WTC11 (cell line): ENCODE measurements at places on chromosomes 3 and 15.

DNA sequence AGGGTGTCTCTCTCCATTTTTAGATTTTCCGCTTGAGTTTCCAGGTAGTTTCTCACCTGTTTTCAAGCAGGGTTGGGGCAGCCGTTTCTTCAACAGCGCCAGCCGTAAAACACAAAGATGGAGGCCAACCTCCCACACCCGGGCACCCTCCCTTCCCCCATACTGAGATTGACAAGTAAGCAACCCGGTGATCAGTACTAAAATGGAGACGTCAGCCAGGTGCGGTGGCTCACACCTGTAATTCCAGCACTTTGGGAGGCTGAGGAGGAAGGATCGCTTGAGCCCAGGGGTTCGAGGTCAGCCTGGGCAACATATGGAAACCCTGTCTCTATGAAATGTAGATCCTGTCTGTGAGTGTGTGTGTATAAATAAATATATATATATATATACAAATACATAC is 903 bp upstream of the ZSCAN2 start:
- no peak for DNase-seq

DNA sequence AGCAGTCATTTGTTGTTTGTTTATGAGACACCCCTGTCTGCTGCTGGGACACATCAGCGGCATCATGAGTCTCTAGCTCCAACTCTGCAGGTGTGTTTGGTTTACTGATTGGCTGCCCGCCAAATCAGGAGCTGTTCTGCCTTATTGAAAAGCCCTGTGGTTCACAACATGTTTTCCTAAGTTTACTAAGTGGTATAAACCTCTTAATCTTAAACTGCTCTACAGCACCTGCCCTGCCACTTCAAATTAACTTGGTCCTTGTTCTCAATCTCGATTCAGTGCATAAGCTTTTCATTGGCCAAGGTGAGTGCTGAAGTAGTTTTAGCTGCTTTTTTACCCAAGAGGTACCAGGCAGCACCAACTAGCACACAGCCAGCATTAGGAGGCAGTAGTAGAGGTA is 77.8 kb upstream of the WDR72 start:
- no peak for DNase-seq

DNA sequence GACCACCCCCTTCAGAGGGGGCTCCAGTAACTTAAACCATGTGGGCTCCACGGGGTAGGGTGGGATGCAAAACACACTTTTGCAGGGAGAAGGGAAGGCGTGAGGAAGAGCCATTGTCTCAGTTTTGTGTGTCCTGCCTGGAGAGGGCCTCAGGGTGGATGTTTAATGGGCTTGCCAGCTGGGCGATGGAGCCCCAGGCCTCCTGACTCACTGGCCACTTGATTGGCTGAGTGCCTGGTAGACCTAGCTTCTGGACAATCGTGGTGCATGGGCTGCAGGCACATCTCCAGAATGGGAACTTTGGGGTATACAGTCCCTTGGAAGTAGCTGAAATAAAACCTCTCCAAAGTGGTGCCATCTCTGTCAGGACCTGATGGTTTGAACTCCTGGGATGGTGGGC is 118.3 kb upstream of the MRPS22 start:
- no peak for DNase-seq

DNA sequence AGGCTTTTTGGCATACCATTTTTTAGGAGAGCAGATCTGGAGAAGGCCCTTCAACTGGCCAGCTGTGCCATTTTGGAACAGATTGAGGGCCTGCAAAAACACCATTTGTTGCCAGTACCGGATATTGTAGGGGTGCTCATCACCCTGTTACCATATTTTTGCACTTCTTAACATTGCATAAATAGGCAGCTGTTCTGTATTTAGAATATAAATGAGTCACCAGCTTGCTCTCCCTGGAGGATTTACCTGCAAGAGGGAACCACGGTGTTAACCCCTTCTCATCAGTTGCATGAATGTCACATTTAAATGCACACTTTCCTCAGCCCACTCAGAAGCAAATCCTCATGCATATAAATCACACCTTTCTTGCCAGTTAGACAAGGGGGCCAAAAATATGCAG is 435.6 kb downstream of the ROBO2 start:
- DNase-seq = no peak

GRCh38 chr3:86547692-86548091 is 443.3 kb downstream of the VGLL3 start:
- DNase-seq = peak; percentile 64

DNA sequence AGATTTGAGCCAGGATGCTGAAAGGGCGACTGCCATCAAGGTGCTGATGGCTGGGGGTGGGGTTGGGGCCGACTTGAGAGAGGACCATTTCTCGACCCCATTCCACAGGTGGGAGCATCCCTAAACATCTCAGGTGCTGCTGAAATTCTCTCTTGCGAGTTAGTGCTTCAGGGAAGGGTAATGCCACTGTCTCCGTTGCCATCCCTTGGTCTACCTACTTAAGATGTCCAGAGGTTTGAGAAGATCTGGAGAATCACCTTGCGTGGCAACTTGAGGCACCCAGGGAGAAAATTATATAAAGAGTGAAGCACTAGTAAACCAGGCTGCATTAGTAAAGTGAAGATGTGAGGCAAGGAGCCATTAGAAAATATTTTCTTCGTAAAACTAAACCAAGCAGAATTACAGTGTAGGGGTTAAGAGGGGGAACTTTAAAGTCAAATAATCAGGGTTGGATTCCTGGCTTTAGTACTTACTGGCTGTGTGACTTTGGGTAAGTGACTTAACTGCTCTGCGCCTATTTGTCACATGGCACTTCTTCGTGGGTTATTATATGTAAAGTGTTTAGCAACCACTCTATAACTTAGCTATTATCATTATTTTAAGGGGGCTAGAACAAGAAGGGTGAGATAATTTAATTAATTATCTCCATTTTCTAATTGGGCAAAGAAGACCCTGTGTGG is 662 bp upstream of the RFTN1 start:
- no peak for DNase-seq

DNA sequence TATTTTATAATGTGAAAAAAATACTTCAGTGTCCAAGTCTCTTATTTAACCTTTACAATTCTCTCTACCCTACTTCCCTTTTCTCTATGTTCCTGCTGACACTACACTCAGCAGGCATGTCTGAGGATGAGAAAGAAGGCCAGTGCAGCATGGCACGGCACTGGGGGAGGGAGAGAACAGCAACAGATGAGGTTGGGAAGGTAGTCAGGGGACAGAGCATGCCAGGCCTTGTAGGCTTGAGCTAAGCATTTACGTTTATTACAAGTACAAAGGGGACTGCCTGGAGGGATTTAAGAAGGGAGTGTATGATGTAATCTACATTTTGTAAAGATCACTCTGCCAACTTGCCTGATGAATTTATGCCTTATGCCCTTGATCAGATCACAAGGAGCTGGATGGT is 117.3 kb upstream of the WNT5A start:
- DNase-seq = no peak

DNA sequence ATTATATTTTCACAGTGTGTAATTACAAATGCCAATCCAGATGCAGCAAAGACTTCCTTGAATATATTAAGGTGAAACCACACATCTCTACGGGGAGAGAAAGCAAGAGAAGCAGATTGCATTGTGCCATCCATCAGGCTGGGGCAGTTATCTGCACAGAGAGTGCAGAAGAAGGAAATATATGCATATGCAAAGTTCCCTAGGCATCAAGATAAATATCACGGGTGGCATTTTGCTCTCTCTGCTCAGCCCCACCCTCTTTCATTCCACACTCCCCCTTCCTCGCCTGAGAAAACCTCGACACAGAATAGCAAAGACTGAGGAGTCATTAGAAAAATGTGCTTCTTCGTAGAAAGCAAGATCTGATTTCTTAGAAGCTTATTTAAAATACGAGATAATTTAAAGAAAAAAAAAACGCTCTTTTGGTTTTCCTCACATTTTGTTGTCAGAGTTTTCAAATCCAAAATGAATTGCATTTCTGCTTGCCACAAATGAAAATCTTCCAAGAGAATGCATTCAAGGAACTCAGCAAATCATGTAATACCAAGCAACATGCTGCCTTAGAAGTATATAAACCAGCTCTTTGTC is 283.2 kb upstream of the LMCD1 start:
- no peak for DNase-seq

GRCh38 chr15:47959617-47960413 is 161.0 kb upstream of the SLC24A5 start:
- no peak for DNase-seq

GRCh38 chr3:132788301-132788671 is 66.1 kb upstream of the NPHP3 start:
- no peak for DNase-seq

DNA sequence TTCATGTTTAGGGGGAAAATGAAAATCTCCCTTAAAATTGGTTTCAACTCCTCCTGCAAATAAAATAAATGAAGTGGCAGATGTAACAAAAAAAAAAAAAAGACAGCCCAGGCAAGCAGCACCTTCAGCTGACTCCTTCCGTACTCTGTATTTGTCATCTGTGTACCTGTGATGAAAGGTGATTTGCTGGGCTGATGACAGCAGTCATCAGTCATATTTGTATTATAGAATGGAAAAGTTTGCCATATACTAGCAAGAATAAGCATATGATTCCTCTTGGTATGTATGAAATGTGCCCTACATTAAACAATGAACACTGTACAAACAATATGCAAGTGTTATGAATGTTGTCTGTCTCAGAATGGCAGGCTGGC is 44.1 kb upstream of the WWTR1 start:
- DNase-seq = no peak

DNA sequence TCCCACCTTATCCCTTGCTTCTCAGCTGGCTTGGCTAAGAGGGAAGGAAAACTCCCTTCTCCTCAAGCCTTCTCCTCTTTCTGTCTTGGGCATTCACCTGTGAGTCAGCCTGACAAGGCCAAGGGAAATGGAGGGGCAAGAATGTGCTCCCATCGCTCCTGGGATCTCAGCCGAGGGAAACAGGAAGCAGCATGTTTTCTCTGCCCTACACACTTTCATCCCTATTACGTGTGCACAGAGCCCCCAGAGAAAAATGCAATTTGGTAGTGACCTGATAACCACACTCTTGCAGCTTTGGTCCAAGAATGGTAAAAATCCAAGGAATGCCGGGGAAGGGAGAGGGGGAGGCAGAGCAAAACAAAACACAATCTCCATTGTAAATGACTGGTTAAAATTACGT is 32.9 kb upstream of the MTMR10 start:
- peak; percentile 28 for DNase-seq

DNA sequence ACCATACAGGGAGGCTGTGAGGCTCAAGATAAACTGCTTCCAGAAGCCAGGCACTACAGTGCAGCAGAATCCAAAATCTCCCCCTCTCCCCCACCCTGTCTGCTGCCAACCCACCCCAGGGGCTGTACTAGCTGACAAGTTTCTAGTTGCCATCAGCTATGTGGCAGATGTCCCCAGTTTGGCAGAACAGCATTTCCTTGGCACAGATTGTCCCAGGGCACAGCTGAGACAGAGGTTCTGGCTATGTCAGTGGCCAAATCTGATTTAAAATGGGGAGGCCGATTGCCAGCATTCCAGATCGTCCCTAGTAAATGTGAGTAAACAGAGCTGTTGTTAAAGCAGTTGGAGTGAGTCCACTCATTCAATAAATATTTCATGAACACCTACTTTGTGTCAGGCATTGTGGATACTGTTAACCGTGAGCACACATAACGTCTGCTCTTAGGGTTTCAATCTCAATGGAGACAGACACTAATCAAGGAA is 28.0 kb upstream of the CCDC174 start:
- DNase-seq = no peak

GRCh38 chr15:37102305-37103162 is 2.2 kb upstream of the MEIS2 start:
- DNase-seq = peak; percentile 52

GRCh38 chr3:24004171-24004938 is 59.3 kb downstream of the NR1D2 start:
- no peak for DNase-seq

GRCh38 chr3:116153174-116153573 is 292.1 kb downstream of the LSAMP start:
- DNase-seq = no peak

DNA sequence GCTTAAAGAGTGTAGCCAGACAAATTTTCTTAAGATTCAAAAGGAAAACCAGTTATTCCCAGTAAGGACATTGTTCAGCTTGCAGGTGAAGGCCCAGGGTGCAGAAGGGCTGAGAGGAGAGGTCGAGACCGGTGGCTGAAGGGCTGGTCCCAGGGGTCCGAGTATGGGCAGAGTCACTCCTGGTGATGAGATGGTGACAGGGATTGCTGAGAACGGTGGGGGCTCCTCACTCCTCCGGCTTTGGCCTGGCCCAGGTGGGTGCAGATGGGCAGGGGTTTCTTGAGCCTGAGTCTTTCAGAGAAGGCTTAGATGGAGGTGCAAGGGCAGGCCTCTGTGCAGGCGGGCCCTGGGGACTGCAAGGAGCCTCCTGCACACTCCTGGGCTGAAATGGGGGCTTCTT is 56.2 kb downstream of the ZNF445 start:
- no peak for DNase-seq

- no peak for DNase-seq
Observed at GRCh38 chr3:127053026-127053425, 70.1 kb downstream of the PLXNA1 start.

GRCh38 chr15:86236356-86237110 is 156.9 kb downstream of the AGBL1 start:
- peak; percentile 77 for DNase-seq

- no peak for DNase-seq
Observed at GRCh38 chr3:73663495-73663894, 38.8 kb upstream of the PDZRN3 start.

GRCh38 chr15:80620931-80621330 is 74.2 kb upstream of the ABHD17C start:
- no peak for DNase-seq

DNA sequence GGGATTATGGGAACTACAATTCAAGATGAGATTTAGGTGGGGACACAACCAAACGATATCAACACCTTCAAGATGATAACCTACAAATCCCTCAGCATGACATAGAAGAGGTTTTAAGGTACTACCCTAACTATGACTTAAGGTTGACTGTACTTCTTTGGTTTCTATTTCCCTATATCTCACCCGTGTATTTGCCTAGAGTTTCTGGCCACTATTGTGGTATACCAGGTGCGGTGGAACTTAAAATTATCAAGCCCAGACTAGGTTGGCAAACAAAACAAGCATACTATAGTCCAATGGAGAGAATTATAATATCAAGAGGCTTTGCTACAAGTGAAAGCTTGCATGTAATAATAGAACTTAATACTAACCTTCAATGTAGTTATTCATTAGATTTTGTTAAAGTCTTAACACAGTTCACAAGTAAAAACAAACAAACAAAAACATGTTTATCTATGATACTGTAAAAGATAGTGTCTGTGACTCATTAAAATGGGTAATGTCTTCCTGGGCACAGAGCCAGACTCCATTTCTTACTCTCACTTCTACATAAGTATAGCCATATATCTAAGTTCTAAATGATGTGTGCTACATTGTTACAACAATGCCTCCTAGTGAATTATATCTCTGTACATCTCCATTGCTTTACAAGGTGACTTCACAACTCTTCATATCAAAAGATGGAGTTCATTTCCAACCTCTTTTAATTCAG is 479.1 kb downstream of the ZBBX start:
- no peak for DNase-seq

GRCh38 chr15:50077176-50077575 is 41.9 kb downstream of the ATP8B4 start:
- DNase-seq = no peak

- DNase-seq = peak; percentile 42
Observed at GRCh38 chr3:12139111-12139511, 19.6 kb downstream of the TIMP4 start.
